ENCODE measurements at places on chromosomes 5 and 9.

DNA sequence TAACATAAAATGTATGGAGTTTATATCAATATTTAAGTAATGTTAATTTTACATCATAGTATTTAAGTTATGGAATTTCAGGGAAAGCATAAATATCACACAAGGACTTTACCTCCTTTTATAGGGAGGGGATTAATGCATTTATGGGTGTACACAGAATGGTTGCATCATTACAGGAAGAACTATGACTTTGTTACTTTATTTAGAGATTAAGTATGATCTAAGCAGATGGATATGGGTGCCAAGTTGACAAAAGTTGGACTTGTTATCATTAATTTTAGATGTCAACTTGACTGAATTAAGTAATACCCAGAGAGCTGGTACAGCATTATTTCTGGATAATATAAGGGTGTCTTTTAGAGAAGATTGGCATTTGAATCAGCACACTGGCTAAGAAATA, 160.5 kb upstream of the CDH10 start:
- no peak for DNase-seq

DNA sequence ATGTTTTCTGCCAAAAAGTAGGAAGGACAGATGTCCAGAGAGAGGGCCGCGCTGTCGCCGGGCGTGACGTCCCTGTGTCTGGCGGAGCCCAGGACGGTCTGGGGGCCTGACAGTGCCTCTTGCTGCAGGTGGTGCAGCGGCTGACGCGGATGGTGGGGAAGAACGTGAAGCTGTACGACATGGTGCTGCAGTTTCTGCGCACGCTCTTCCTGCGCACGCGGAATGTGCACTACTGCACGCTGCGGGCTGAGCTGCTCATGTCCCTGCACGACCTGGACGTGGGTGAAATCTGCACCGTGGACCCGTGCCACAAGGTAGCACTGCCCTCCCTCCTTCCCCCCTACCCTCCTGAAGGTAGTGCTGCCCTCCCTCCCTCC, 7.8 kb downstream of the NELFB start:
- no peak for DNase-seq

DNA sequence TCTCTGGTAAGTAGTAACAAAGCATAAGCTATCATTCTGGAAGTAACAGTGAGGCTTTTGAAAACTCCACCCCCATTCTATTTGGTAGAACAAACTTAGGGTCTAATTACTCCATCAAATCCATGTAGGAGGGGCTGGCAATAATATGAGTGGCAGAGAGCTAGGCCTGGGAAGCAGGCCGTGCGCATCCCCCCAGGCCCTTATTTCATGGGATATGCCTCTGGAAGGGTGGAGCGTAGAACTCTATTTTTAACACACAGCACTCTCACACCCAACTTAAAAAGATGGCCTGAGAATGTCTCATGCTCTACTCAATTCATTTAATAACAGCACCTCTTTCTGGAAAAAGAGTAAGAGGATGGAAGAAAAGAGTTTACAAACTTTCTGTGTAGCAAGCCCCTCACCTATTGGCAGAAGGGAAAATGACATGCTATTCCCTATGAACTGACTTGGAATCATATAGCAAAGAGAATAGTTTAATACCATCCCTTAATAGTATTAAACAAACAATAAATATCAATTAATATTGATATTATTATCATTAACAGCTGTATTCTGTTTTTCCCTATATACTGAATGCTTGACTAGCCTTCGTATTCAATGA, 233.2 kb downstream of the KCTD16 start:
- no peak for DNase-seq

- peak; percentile 20 for DNase-seq
Observed at GRCh38 chr9:13705918-13706317, 426.4 kb upstream of the MPDZ start.

- DNase-seq = no peak
Observed at GRCh38 chr5:40877371-40877988, 31.8 kb upstream of the C7 start.

- peak; percentile 91 for DNase-seq
Observed at GRCh38 chr9:114250235-114250568, 72.7 kb upstream of the ORM1 start.

GRCh38 chr5:32027093-32027716, 146.9 kb downstream of the GOLPH3 start:
- DNase-seq = no peak

- no peak for DNase-seq
Observed at GRCh38 chr9:90552317-90552716, 90.3 kb downstream of the DIRAS2 start.

GRCh38 chr9:113569472-113570060, 106.0 kb downstream of the RGS3 start:
- DNase-seq = no peak

- no peak for DNase-seq
Observed at GRCh38 chr9:89006996-89007967, 16.0 kb downstream of the S1PR3 start.

- DNase-seq = peak; percentile 77
Observed at GRCh38 chr9:68690088-68690487, 15.0 kb upstream of the PIP5K1B start.

DNA sequence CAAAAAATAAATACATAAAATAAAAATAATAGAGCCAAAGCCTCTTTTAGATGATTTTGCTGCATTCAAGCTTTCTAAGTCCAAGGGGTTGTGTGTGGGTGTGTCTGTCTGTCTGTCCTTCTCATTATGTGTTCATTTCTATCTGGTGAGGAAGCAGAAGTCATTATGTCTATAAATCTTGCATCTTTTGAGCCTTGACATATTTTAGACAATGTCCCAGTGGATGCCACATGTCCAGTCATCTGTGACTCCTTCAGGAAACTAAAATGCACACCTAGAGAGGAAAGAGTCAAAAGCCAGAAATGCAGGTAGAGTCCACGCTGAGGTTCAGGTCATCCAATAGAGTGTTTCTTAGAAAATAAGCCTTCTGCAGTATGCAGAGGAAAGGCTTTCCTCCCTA, 80.9 kb downstream of the GALNT10 start:
- no peak for DNase-seq

- no peak for DNase-seq
Observed at GRCh38 chr5:473551-474192, 30.7 kb downstream of the EXOC3 start.

DNA sequence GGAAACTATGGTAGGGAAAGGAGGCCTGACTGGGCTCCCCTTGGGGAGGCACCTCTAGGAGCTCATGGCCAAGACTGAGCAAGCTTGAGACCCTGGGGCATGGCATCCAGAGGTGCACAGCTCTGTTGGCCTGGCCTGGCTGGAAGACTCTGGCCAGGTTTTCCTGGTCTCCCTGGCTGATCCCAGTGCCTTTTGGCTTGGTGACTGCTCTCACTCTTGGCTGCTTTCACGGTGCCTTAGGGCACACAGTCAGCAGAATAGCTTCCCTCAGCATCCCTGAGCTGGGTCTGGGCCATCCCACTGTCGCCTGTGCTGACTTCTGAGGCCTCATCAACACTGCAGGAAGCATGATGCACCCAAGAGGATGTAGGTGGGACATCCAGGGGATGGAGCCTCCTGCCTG, 13.4 kb upstream of the DELE1 start:
- no peak for DNase-seq

DNA sequence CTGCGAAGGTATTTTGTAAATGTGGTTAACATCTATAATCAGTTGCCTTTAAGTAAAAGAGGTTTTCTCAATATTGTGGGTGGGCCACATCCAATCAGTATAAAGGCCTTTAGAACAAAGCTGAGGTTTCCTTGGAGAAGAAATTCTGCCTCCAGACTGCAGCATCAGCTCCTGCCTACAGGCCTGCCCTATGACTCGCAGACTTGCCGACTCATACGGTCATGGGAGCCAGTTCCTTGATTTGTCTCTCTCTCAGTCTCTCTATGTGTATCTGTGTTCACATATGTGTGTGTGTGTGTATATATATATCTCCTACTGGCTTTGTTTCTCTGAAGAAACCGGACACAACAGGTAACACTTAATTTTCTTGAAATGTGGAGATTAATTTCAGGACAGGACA, 45.3 kb downstream of the SLC36A1 start:
- peak; percentile 52 for DNase-seq

DNA sequence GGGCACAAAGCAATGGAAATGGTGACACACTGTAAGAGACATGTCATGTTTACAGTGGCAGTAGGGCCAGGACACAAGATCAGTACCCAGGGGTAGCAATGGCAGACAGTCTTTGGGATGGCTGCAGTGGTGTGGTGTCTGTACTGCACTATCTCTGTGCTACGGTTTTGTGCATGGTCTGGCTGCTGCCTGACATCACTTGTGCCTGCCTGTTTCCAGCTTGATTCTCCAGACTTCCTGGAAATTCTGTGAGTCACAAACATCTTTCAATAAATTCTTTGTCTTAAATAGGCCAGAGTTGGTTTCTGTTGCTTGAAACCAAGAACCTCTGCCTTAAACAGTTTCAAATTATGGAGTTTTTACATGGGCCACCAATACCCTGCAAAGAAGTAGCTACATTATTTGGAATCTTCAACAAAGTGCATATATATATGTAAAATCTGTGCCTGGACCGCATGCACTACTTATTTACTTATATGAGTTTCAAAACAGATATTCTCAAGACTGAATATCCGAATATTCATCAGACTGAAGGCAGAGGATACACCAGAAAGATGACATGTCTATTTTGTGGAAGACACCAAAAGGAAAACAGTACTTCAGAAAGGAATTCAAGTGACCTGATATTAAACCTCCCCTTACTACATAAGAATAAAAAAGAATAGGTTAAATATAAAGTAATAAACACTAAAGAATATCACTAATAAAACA, 188.1 kb downstream of the RFX3 start:
- peak; percentile 6 for DNase-seq

- DNase-seq = no peak
Observed at GRCh38 chr9:78001946-78002731, 29.5 kb downstream of the GNAQ start.
